HuH-7 (cell line): ENCODE measurements at places on chromosomes 12 and 14.

DNA sequence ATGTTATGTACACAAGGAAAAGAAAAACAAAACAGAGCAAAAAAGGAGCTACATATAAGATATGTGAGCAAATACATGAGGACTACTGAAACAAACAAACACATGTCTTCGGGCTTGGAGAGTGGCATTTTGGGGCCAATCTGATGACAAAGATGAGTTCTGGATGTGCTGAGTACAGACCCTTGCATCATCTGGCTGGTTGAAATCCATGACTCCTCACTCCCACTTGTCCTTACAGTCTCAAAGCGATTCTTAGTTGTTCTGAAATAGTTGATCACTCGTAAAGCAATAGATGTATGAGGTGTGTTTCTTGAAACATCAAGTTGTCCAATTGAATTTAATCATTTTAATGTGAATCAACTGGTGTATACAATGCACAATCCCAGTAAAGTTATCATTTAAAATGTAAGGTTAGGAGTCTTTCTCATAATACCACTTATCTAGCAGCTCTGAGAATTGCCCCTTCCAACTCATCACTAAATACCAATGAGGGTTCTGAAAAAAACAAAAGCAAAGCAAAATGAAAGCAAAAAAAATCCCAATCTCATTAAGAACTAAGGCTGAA lies 136.9 kb downstream of the ITPR2 start:
- DNase-seq, result no peak

GRCh38 chr12:45349916-45350315 lies 134.0 kb downstream of the ANO6 start:
- DNase-seq, result no peak

DNA sequence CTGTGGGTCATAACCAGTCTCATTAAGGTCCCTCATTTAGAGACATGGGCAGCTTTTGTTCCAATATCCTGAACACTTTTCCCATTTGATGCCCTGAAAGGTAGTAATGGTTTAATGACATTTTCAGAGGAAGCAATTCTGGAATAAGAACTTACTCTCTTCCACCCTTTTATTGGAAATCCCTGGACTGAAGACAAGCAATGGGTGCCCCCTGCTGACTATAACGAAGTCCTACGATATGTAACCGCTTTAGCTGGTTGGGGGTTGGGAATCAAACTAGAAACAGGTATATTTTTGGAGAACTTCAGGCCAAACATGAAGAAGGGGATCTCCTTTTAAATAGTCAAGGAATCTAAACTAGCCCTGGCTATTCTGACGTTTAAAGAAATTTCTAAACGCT lies 20.5 kb downstream of the SARNP start:
- DNase-seq, result peak; percentile 71

DNA sequence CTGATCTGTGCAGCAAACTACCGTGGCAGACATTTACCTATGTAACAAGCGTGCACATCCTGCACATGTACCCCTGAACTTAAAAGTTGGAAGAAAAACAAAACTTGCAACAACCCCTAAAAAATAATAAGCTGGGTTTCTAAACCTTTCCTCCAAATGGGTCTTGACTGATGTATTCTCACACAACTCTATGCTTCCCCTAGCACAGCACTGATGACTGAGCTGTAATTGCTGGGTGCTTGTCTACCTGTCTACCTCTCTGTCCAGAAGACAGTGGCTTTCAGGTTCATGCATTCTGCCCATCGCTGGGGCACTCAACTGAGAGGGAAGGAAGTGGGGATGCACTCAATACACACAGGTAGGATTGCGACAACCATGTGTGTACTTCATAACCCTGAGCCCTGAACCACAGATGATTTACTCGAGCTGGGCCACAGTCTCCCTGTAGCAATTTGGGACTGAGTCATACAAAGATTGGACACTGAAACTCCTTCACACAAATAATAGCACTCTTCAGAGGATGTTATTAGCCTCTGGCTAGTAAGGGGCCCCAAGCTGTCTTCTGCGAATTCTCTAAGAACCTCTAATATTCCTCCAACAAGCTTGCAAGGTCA lies 44.8 kb upstream of the TMPO start:
- no peak for DNase-seq

DNA sequence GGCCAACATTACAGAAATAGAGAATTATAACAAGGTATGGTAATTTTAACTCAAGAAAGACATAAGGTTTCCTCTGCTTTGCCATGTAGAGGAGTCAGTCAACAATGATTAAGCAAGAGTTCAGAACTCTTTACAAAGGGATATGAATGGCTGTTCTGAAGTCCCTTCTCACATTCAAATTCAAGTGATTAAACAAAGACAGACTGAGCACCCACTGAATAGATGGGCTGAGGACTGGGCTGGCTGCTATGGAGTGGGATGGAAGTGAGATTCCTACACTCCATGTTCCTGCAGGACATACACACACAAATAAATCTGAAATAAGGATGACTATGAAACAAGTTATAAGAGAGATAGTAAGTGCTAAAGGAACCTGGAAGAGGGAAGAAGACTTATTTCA lies 199.0 kb upstream of the GRIP1 start:
- no peak for DNase-seq

- no peak for DNase-seq
Observed at GRCh38 chr12:108788076-108788782, 56.9 kb upstream of the CORO1C start.

DNA sequence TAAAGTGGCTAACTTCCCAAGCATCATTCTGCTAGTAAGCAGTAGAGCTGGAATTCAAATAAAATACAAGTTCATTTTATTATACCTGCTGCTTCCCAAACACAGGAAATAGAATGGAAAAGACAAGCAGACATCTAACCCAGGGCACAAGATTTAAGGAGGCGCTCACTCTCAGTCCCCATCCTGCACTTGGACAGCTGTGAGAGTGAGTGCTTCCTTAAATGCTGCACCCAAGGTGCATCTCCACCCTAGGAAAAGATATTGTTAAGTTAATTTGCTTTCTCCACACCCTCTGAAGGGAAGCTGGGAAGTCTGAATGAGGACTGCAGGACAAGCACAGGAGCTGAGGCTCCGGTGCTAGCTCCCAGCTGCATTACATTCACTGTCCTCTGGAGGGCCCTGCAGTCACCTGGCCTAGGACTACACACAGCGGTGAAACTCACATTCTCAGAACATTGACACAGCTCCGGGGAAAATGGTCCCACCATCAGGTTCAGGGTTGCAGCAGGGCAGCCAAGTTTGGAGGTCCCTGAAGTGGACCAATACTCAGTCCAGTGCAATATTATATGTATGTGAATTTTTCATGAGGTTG lies 14.2 kb downstream of the HEBP1 start:
- peak; percentile 55 for DNase-seq

DNA sequence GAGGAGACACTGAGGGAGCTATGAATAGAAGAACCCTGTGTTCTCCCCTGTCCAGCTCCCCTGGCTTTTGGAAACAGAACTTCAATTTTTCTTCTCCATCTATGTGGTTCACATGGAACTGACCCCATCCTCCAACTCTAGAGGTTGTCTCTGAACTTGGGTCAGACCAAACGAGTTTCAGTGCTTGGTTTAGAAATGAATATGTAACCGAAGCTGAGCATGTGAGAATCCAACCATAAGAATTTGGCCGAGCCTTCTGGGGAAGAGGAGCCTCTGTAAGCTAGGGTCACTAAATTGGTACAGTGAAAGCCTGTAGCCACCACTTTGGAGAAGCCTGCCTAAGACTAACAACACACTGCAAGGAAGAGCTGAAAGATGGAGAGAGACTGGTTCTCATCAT lies 464.4 kb downstream of the ZFP36L1 start:
- DNase-seq, result no peak

DNA sequence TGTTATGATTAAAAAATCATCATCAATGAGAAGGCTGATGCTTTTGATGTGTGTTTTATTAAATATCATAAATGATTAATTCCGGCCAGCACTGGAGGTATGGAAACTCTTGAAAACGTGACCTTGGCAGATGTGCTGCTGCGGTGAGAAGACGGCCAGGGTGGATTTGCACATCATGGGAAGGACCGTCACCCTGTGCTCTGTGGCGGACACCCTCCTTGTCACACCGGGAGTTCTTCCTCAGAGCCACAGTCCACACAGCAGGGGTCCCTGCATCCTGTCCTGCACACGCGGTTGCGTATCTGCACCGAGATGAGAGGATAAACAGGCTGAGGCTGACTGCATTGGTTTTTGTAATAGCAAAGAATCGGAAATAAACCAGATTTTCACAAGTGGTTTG lies 33.5 kb downstream of the FZD10 start:
- DNase-seq, result no peak

DNA sequence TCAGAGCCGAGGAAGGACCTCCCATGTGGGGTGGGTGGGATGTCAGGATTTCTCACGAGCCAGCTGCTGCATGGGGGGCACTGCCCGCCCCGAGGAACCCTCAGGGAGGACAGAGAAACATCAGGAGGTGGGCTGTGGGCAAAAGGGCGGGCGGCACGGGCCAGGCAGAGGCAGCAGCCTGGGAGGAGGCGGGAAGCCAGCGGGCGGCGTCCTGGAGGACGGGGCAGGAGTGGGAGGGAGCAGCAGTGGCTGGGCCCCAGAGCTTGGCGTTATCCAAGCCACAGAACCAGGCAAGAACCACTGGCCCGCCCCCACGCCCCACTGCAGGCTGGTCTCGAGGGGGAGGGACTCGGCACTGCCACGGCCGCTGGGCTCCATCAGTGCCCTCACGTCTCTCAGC lies 2.4 kb downstream of the C14orf180 start:
- no peak for DNase-seq

GRCh38 chr14:69153152-69153872 lies 393 bp upstream of the DCAF5 start:
- DNase-seq, result peak; percentile 91

DNA sequence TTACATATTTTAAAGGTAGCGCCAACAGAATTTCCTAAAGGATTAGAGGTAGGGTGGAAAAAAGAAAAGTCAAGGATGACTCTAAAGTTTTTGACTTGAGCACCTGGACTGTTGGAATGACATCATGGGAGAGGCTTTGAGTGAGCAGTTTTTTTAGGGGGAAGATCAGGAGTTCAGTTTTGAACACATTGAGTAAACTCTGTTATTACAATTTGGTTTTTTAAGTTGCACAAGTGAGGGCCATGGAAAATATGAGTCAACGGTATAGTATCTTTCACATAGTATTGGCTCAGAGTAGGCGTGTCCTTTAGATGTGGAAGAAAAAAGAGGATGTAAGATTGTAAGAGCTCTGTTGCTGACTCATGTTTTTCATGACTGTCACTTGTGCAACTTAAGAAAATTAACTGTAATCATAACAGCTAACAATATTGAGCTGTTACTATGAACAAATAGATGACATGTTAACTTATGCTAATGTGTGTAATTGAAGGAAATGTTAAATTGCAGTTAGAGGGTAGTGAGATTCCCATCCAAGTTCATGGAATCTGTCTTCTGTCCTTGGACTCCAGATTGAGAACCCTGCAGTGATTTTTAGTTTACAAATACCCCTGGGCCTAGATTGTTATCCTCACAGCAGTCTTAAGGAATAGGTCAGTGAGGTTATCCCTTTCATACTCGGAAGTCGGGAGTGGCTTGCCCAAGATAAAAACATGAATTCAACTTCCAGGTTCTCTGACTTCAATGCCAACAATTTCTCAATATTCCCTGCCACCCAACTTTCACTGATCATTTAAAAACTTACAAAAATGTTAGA lies 48.2 kb upstream of the ATP2B1 start:
- no peak for DNase-seq

GRCh38 chr12:90233168-90234100 lies 524.8 kb upstream of the ATP2B1 start:
- DNase-seq, result no peak

DNA sequence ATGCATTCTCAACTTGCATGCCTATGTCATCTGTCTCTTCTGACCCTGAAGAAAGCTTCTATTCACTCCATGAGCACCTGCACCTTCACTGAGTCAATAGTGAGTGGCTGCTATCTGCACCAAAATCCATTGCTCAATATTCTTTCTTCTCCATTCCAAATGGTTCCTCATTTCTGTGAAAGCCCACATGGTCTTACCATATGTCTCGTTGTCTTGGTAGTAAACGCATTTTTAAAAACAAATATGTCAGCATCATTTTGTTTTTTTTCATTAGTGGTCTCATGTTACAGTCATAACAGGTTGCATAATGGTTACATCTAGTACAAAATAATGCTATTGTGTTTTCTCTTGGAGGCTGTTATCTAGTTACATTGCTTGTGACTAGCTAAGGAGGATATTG lies 106.9 kb upstream of the CPM start:
- DNase-seq, result no peak

DNA sequence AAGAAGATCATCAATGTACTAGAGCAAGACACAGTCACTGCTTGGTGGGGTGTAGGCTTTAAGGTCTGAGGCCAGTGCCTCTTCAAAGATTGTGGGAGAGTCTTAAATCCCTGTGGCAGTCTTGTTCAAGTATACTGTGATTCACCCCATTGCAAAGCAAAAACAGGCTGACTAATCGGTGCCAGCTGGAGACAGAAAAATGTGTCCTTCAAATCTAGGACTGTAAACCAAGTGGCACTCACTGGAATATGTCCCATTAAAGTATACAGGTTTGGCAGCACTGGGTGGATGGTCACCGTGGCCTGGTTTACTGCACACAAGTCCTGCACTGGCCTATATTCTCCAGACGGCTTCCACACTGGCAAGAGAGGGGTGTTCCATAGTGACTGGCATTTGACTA lies 1315.3 kb downstream of the TMEM121 start:
- no peak for DNase-seq

- no peak for DNase-seq
Observed at GRCh38 chr14:39773387-39774126, 341.3 kb upstream of the FBXO33 start.

DNA sequence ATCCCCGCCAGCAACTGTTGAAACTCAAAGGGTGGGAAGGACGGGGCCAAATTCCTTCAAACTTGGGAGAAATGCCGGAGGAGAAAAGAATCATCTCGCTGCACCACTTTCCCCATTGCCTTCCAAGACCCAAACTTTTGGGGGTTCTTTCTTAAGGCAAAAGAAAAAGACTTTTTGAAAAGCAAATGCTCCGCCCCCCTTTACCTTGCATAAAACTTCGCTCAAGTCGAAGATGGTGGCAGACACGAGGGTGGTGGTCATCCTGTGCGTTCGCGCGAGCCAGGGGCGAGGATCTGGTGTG lies 239 bp downstream of the ZFP36L1 start:
- DNase-seq, result no peak

- no peak for DNase-seq
Observed at GRCh38 chr14:94499673-94500072, 9.6 kb downstream of the SERPINA12 start.

GRCh38 chr12:38258411-38258810 lies 58.2 kb upstream of the ALG10B start:
- no peak for DNase-seq

GRCh38 chr14:50944647-50945413 lies 547 bp upstream of the PYGL start:
- peak; percentile 35 for DNase-seq

GRCh38 chr12:132536102-132536876 lies 46.3 kb downstream of the FBRSL1 start:
- no peak for DNase-seq

- DNase-seq, result peak; percentile 44
Observed at GRCh38 chr12:39807043-39807442, 187.4 kb upstream of the ABCD2 start.
